ENCODE measurements at places on chromosomes 5 and 9.
A peak's percentile ranks its signal among the peaks of the same experiment; 100 is the strongest.

GRCh38 chr9:124828489-124829333, 24.5 kb upstream of the WDR38 start:
- no peak for DNase-seq

DNA sequence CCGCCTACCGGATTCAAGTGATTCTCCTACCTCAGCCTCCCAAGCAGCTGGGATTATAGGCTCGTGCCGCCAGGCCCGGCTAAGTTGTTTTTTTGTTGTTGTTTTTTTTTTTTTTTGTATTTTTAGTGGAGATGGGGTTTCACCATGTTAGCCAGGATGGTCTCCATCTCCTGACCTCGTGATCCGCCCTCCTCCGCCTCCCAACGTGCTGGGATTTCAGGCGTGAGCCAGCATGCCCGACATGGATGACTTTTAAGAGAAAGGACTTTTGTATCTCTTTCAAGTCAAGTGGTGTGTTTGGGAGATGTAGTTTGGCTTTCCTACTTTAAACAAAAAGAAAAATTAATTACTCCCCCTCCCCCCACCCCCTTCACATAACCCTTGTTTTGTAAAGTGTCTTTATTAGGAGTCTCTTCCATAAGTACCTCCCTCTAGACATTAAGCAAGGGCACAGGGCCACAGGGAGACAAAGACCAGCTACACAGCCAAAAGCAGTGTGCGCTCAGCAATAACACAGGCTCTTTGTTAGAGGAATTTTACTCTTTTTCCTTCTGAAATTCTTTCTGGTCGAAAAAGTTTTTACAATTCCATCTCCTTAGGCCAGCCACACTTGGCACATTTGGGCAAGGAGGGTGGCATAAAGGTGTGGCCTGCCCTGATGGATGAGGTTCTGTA, 31.2 kb downstream of the JAKMIP2 start:
- no peak for DNase-seq

DNA sequence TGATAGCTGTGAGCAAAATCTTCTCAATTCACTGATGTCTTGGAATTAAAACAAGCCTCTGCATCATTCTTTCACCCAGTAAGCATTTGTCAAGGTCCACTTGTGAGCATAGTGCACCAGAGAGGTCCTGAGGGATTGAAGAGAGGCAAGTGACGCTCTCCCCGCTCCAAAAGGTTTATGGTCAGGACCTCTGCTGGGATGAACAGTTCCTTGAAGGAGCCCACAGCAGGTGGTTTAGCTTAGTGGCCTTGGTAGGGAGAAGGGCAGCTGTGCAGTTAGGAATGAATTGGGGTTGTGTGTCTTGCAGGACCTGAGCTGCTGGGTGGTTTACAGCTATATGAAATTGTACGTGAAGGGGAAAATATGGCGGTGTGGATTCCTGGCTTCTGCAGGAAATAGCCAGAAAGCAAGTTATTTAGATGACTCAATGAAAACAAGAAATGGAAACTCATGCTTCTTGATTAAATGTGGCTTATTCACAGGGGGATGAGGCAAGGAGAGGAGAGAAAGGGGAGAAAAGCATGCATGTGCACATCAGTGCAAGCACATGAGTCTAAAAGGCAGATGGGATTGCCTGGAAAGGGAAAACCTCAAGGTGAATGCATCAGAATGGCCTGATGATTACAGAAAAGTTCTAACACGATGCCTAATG, 42.0 kb downstream of the SUB1 start:
- DNase-seq, result no peak

DNA sequence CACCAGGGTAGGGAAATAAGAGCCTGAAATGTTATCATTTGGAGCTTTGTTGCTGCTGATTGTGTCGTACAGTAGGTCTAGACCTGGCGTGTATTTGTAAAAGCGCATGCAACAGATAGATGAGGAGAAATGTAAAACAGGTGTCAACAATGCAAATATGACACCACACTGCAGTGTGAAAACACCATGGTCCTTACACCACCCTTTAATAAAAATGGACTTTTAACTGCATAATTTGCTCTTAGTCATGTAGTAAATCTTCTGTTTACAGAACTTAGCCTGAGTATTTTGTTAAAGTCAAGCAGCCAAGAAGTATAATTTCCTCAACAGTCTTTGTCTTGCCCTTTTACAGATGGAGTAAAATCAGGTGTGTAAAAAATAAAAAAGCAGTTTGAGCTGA, 13.9 kb downstream of the PCBD2 start:
- no peak for DNase-seq

DNA sequence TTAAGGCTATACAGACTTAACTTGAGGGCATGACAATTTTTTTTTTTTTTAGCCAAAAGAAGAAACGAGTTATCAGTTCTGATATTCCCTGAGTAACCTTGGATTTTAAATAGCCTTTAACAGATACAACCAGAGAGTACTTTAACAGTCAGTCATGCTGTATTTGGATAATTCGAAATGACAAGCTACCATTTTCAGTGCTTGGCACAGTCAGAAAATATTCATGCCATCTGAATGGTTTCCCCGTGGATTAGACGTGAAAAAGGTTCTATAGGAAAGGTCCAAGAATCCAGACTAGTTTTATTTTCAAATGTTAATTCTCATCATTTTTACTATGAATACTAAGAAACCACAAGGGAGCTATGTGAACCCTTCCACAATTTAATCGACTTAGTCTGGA, 165.7 kb downstream of the PAM start:
- no peak for DNase-seq

- DNase-seq, result no peak
Observed at GRCh38 chr5:62778316-62779009, 199.8 kb downstream of the LRRC70 start.

DNA sequence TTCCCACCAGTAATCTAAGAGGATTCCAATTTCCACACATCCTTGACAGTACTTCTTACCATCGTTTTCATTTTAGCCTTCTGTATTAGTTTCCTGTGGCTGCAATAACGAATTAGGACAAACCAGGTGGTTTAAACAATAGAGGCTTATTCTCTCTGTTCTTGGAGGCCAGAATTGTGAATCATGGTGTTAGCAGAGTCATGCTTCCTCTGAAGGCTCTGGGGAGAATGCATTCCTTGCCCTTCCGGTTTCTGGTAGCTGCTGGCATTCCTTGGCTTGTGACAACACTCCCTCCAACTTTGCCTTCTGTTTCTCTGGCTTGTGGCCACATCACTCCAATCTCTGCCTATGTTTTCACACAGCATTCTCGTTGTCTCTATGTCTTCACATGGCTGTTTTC, 23.5 kb downstream of the RIGI start:
- peak; percentile 84 for DNase-seq

DNA sequence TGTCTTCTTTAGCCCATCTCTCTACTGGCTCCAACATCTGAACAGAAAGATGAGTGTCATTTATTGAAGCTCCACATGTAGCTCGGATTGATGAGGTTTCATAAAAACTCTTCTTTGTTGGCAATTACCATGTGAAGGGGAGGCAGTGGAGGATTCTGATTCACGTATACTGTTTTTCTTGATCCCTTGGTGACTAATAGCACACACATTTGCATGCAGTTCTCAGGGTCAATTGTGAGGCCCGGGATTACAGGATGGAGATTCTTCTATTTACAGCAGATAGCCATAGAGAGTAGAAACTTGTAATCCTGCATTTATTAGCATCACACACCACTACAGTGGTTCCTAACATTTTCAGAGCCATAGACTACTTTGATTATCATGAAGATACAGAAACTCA, 133.2 kb upstream of the MARCHF11 start:
- DNase-seq, result no peak

DNA sequence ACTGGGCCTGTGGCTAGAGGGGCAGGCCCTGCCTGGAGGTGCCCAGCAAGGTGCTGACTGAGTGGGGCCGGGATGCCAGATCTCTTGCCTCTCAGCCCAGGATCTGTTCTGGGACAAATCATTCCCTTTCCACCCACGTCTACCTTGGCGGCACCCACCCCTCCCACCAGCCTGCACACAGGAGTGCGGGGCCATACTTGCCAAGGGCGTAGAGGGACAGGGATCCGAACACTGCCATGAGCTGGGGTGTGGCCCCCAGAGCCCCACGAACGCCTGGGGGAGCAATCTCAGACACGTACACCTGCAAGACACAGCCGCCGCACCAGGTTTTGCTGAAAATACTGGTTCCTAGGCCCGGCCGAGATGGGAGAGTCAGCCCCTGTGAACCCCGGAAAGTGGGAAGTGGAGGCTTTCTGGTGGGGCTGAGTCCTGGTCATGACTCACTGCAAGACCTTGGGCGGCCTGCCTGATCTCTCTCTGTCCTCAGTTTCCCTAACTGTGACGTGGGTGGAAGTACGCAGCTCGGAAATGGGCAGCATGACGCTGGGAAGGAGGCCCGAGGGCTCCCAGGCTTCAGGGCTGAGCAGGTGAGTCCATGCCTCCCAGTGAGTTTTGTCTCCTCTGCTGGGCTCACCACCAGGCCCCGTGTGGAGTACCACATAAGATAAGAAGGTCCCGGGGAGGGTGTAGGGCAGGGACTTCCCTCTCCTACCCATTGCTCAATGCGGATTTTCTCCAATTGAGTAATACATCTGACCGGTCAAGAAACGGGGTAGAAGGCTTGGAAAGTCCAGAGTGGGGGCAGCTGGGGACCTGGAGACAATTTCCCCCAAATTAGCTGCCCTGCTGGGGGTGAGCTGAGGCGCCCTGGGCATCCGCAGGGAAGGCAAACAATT, 2.6 kb downstream of the SLC2A6 start:
- DNase-seq, result no peak

DNA sequence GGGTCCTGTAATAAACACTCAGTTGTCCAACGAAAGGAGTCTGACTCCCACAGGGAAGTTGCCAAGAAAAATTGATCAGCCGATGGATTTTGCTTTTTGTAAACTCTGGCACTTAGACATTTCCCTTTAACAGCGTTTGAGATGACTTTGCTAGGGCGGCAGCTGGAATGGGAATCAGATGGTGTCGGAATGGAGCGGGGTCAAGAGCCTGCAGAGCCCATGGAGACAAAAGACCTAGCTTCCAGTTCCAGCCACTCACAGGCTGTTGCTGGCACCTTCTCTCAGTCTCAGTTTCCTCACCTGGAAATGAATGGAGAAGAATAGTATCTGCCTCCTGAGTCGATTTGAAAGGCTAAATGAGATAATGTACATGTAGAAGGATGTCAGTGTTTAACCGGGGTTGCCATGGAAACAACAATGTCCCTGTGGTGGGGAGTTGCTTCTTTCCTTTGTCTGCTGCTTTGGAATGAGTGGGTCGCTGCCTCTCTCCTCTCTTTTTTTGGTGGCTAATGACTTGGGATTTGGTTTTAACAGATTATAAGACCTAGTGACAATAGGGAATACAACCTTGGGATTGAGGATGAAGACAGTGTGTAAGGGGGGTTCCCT, 137.4 kb downstream of the GAS1 start:
- DNase-seq, result no peak

- no peak for DNase-seq
Observed at GRCh38 chr5:116696366-116696765, 121.7 kb upstream of the SEMA6A start.

- DNase-seq, result no peak
Observed at GRCh38 chr5:175243441-175243840, 200.5 kb downstream of the DRD1 start.

DNA sequence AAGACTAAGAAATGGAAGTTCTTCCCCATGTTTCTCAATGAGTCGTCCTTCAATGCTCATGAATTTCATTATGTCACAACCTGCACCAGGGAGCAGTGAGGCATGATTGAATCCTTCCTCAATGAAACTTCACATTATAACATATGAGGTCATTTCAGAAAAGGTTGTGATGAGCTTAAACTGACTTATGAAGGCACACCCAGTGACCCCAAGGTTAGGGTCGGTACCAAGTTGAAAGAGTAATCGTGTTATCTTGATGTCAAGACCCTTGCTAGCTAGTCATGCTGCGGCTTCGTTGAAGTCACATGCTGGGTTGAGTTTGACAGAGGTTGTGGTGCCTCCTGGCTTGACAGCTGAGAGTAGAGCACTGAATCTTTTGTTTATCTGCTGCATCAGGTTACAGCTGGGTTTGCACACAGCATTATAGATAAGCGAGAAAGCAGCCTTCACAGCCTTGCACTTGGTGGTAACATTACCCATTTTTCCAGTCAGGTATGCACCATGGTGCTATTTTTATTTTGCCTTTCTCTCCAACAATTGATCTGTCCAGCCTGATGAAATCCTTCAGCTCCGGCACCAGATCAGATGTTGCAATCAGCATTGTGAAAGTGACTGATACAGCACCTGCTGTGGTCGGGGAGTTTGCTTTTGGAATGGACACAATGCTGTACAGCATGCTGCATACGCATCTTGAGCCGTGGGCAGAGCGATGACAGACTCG, 133.2 kb downstream of the ERCC6L2 start:
- DNase-seq, result no peak

GRCh38 chr5:143243103-143243502, 160.4 kb downstream of the NR3C1 start:
- DNase-seq, result no peak

GRCh38 chr5:141848744-141849414, 29.3 kb downstream of the PCDH1 start:
- peak; percentile 37 for DNase-seq

DNA sequence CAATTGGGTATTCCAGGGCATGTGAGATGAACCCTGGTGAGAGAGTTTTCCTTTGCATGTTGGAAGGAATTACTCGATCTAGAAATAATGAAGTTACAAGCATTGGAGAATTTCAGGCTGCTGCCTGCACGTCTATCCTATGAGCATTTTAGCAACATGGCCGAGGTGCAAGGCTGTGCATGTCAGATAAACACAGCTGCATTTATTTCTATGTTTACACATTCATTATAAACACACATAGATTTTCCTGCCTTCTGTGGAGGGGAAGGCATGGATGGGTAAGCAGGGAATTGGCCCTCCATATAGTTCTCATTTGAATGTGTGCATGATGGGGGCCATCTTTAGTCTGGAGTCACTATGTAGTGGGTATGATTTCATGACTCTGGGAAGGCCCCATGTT, 42.3 kb downstream of the AOPEP start:
- DNase-seq, result no peak

- DNase-seq, result no peak
Observed at GRCh38 chr5:150038547-150038946, 38.0 kb downstream of the HMGXB3 start.

DNA sequence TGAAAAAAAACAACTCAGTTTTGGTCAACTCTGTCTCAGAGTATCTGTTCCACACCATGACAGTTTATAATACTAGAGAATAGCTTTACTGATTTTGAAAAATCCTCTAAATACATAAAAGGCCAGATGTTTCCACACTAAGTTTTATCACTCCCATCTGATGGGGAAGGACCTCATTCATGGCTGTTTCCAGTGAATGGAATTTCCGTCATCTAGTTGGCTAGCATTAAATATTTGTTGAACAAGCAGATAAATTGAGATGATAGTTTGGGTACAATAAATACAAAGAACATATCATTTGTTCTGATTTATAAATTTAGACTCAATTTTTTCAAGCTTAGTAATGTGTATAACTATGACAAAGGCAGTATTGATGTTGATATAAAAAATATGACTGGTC, 408.5 kb downstream of the PTPRD start:
- no peak for DNase-seq

All from astrocyte of the spinal cord (primary cell).